ENCODE measurements at places on chromosomes 11 and 22.

- DNase-seq: no peak
- peaks cover 4% of the 10 kb centered on the region for H3K27me3 ChIP-seq
- H3K4me3 ChIP-seq: no peak overlapping the region
- H3K27ac ChIP-seq: no peak overlapping the region
- H3K36me3 ChIP-seq: no peaks in the 10 kb centered on the region
Observed at GRCh38 chr11:5891216-5891800, 1.7 kb upstream of the OR52E5 start.

DNA sequence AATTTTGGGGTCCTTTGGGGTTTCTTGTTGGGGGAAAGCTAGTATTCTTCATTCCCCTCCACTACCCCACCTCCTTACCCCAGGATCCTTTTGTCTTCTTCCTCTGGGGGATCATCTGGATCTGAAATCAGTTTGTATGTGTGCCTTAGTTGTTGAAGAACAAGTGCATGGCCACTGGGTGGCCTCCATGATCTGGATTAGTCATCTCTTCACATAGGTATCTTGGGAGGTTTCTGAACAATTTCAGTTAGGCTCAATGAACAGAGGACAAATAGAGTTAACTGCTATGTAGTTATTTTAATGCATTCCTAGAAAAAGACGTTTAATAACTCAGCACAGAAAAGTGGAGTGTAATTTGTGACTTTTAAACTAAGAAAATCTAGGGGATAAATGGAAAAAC is 7.1 kb upstream of the VWA5A start:
- no peak overlapping the region for H3K4me3 ChIP-seq
- no peak overlapping the region for H3K27ac ChIP-seq
- peak; percentile 48 for DNase-seq
- H3K36me3 ChIP-seq: no peaks in the 10 kb centered on the region

GRCh38 chr11:74147199-74147929 is 23.4 kb downstream of the C2CD3 start:
- H3K27ac ChIP-seq: no peak overlapping the region
- no peak overlapping the region for H3K4me3 ChIP-seq
- DNase-seq: no peak
- peaks cover 10% of the 10 kb centered on the region for H3K36me3 ChIP-seq
- H3K27me3 ChIP-seq: no peaks in the 10 kb centered on the region

DNA sequence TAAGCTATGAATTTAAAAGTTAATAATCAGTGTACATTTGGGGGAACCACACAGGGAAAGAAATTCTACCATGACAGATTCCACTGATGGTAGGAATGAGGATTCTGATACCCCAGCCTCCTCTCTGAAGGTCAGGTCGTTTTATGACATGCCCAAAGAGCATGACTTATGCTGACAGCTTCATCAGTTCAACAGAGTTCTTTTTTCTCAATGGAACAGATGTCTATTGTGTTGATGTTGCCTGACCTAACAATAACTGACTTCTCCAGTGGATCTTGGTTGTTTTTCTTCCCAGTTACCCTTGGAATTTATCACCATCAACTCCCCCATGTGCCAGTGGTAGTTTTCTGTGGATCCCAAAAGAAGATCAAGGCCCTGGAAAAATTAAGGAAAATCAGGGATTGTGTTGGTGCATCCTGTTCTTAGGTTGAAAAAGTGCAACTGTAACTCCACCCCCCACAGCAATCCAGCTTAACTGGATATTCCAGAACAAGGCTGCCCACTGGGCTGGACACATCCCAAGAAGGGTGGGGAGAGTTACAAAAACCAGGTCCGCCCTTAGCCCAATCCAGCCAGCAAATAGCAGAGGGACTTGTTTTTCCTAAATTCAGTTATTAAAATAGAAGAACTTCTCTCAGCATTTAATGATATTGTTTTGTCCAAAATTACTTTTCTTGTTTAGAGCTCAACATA is 31.5 kb upstream of the CAT start:
- H3K27ac ChIP-seq: no peak overlapping the region
- peaks cover 16% of the 10 kb centered on the region for H3K4me1 ChIP-seq
- peaks cover 9% of the 10 kb centered on the region for H3K27me3 ChIP-seq
- no peak overlapping the region for H3K4me3 ChIP-seq
- H3K36me3 ChIP-seq: no peaks in the 10 kb centered on the region
- DNase-seq: no peak

DNA sequence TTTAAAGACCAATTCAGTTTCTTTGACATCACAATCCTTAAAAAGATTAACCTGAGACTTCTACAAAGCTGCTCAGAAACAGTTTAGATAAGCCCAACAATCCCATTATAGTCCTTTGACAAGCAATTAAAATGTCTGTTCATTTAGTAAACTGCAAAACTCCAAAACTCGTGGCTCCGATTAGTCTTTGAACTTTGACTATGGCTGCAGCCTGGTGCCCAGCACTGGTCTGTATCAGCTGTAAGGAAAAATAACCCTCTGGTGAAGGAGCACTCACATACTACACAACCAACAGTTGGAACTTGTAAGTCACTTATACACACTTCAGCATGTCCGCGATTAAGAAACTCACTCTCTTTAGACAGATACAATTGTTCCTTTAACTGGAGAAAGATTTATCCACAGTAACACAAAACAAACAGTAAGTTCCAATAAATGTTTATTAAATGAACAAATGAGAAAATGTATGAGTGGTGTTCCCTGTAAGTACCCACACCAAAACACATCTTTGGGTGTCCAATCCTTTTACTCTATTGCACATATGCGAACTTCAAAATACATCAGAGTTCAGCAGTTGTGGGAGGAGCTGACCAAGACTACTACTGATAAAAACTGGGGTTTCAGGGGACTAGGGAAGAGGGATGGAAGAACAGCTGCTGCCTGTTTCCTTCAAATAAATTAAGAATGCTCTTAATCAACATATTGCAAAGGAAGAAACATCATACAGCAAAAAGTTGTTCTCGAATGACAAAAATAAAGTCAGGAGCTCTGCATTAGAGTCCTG is 36.4 kb downstream of the PITPNB start:
- peaks cover 22% of the 10 kb centered on the region for H3K4me1 ChIP-seq
- peaks cover 14% of the 10 kb centered on the region for H3K36me3 ChIP-seq
- DNase-seq: no peak
- H3K4me3 ChIP-seq: no peak overlapping the region
